ENCODE measurements at places on chromosomes 16 and 17. TPM values are rescaled to one million over a fixed set of nuclear protein-coding genes. Genes with fewer than 3 reads are reported as not detected.

DNA sequence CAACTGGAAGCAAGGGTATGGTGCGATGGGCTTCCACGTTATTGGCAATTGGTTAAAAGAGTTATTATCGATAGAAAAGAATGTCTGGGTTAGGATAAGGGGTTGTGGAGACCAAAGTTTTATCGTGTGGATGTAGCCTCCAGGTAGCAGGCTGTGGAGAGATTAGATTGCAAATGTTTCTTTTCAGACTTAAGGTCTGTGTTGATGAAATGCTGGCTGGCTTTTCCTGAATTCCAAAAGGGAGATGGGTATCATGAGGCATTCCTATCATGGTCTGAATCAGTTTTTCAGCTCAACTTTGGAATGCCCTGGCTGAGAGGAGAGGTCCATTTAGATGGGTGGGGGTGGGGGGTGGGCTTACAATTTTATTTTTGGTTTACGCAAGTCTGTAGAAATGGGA, 395.0 kb upstream of the RBFOX1 start:
- H3K27me3 ChIP-seq, result no peaks in the 10 kb centered on the region
- H3K4me1 ChIP-seq, result no peaks in the 10 kb centered on the region
- H3K4me3 ChIP-seq, result no peak overlapping the region
- no peaks in the 10 kb centered on the region for H3K36me3 ChIP-seq
- DNase-seq, result no peak

Gene C17orf100
- total RNA-seq, result 2.1 TPM

GRCh38 chr16:8569650-8570346, 20.5 kb downstream of the TMEM114 start:
- no peaks in the 10 kb centered on the region for H3K4me1 ChIP-seq
- no peak overlapping the region for H3K27ac ChIP-seq
- H3K4me3 ChIP-seq, result no peak overlapping the region
- no peaks in the 10 kb centered on the region for H3K36me3 ChIP-seq

- no peak overlapping the region for H3K27ac ChIP-seq
- H3K4me1 ChIP-seq, result no peaks in the 10 kb centered on the region
- H3K27me3 ChIP-seq, result no peaks in the 10 kb centered on the region
- no peak for DNase-seq
- no peak overlapping the region for H3K4me3 ChIP-seq
These were observed 545.7 kb downstream of the NPIPA7 start for GRCh38 chr16:16924613-16925012.

Gene ANKS4B
- 0.08 TPM for total RNA-seq

Data from GM12878 (cell line).